ENCODE measurements at places on chromosomes 3 and 15.

GRCh38 chr3:102069211-102069662 lies 219.9 kb downstream of the NFKBIZ start:
- DNase-seq = no peak

GRCh38 chr3:107430996-107431245 lies 53.7 kb downstream of the CCDC54 start:
- DNase-seq = peak; percentile 34

- no peak for DNase-seq
Measured at GRCh38 chr3:101722394-101723173, 1.8 kb upstream of the CEP97 start.

- DNase-seq = no peak
Measured at GRCh38 chr3:80159990-80160506, 392.2 kb upstream of the ROBO1 start.

DNA sequence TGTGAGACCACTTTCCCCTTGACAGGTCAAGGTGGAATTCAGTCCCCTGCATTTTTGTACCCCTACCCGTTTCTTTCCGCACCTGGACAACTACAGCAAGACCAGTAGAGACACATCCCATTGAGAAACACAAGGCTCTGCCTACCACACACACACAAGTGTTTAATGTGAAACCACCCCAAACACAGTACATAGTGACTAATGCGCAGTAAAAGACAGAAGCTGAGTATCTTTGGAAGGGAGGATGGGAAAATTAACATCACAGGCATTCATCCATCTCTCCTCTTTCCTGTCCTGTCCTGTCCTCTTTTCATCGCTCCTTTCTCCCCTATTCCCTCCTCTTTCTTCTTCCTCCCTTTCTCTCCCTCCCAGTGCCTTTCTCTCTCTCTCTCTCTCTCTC lies 64.8 kb downstream of the SCN11A start:
- DNase-seq = no peak

- no peak for DNase-seq
Measured at GRCh38 chr15:40594429-40594836, 384 bp downstream of the KNL1 start.

GRCh38 chr3:154156530-154156929 lies 35.3 kb downstream of the ARHGEF26 start:
- no peak for DNase-seq

- no peak for DNase-seq
Measured at GRCh38 chr3:195148549-195148948, 122.4 kb downstream of the XXYLT1 start.

GRCh38 chr3:155426524-155427230 lies 133.2 kb upstream of the STRIT1 start:
- no peak for DNase-seq

GRCh38 chr3:104854468-104854867 lies 512.2 kb upstream of the ALCAM start:
- no peak for DNase-seq

DNA sequence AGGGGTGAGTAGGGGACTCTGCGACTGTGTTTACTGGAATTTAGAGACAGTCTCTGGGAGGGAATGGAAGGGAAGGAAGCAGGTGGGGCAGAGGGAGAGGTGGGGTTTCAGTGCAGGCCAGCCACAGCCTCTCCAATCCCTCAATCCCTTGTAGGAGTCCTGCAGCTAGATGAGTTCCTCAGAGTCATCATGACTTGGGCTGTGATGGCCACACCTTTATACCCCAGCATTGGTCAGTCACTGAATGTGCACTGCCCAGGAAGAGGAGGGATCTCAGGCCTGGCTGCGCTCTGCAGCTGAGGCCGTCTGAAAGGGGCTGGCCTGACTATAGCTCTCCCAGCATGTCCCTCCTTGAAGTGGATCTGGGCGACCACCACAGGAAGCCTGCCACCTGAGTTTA lies 67.3 kb upstream of the GLCE start:
- no peak for DNase-seq

DNA sequence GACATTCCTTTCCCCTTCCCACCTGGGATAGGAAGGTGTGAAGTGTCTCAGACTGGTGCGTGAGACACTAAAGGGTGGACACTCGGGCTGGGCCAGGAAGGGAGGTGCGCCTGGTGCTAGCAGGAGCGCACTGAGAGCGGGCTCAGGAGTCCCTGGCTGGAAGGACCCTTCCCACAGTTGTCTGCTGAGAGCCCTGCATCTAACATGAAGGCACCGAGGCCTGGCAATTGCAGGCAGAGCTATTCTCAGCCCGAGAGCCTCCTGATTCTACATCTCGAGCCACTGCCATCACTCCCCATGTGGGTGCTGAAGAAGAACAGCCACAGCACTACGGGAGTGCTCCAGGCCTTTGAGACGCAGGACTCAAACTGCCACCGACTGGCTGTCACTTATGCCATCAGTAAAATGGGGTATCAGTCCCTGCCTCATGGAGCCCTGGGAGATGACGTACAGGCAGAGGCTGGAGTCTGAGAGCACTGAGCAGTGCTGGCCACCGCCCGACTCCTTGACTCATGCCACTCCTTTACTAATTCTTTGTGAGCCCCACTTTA lies 159.4 kb downstream of the KLF13 start:
- DNase-seq = no peak

- DNase-seq = no peak
Measured at GRCh38 chr3:118886708-118887107, 147.9 kb downstream of the IGSF11 start.

DNA sequence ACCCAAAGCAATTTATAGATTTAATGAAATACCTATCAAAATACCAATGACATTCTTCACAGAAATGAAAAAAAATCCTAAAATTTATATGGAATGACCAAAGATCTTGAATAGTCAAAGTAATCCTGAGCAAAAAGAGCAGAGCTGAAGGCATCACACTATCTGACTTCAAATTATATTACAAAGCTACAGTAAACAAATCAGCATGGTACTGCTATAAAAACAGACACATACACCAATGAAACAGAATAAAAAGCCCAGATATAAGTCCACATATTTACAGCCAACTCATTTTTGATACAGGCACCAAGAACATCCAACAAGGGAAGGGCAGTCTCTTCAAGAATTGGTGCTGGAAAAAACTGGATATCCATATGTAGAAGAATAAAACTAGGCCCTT lies 54.9 kb upstream of the TMEM158 start:
- no peak for DNase-seq

DNA sequence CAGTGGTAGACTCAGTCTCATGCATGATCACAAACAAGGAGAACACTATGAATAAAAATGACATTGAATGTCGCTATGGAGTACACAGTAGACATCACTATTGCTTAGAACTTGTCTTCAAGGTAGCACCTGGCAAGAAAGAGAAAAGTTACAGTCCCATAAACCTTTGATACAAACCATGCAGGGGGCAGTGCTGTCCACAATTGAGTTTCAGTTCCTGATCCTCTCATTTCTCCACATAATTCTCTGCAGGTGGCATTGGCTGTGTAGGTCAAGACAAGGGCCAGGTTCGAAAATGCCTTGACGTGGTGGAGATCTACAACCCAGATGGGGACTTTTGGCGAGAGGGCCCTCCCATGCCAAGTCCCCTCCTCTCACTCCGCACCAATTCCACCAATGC lies 47.9 kb downstream of the KBTBD12 start:
- DNase-seq = no peak

DNA sequence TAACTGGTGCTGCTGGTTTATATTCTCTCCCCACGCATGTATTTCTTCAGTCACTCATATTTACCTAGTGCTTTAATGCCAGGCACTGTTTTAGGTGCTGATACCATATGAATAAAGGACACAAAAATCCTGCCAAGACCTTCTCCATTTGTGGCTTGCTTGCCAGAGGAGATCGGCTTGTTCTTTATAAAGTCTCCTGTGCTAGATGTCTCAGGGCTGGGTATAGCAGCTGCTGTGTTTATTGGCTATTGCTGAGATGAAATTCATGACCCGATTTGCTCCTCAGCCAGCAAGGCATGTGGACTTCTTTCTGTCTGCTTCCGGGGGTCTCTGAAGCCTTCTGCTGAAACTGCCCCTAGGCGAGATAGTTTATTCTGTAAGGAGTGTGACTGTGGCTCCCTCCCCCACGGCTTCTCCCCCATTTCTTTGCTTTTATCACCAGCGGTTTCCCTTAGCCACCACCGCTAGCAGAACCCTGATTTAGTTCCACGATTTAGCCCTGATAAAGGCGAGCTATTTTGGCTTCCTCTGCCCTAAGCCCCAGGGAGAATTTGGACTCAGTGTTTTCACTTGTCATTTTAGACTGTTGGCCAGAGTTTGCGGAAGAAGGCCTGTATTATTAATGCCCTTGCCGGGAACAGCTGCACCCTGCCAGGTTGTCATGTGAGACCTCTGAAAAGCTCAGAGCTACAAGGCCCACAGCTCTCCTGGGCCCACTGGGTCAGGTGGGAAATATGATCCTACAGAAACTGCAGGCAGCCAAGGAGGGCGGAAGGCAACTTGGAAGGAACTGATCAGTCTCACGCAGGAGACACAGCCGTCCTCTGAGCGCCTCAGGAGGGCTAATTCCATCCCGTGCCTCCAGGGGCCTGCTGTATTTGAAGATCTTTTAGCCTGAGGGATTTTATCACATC lies 46.8 kb downstream of the ST6GAL1 start:
- DNase-seq = peak; percentile 95

DNA sequence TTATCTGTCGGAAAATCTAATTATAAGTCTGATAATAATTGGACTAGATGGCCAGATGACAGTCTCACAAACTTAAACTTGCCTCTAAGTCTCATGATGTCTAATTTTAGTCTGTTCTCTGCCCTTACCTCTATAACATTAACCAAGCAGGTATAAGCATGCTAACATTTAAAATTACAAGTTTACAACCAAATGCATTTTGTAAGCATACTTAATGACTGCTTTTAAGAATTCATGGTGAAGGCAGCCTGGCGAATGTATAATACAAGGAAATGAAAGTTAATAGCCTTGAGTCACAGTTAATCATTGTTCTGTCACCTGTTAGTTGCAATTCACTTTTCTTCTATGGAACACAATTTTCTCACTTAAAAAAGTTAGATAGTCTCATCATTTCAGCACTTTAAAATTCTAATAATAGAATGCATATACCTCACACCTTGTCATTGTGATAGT lies 16.5 kb downstream of the BCHE start:
- DNase-seq = no peak

- DNase-seq = no peak
Measured at GRCh38 chr15:58228718-58229117, 90.5 kb downstream of the AQP9 start.

DNA sequence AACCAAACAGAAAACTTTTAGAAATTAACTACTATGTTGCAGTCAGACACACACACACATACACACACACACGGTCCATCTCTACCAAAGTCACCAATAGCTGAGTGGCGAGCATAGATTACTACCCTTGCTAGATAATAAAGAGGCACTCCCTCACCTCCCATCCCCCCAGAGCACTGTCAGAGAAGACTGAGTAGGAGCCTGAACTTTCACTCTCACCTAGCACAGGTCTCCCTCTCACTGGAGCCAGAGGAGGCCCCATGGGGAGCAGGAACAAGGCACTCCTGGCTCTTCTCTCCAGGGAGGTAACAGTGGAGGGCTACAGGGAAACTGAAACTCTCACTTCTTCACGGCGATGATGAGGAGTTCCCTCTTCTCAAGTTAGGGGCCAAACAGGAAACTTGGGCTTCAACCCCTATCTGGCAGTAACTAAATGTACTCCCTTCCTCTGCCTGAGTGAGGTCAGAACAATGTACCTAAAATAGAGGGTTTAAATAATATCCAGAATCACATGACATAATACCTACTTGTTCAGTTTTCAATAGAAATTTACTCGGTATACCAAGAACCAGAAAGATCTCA lies 975.3 kb upstream of the GBE1 start:
- no peak for DNase-seq

- no peak for DNase-seq
Measured at GRCh38 chr3:59565125-59565524, 515.3 kb upstream of the CFAP20DC start.

GRCh38 chr3:37029516-37030163 lies 36.3 kb downstream of the MLH1 start:
- no peak for DNase-seq

- no peak for DNase-seq
Measured at GRCh38 chr3:52856666-52857065, 21.8 kb upstream of the MUSTN1 start.

- no peak for DNase-seq
Measured at GRCh38 chr3:195546130-195546560, 3.0 kb upstream of the PPP1R2 start.

DNA sequence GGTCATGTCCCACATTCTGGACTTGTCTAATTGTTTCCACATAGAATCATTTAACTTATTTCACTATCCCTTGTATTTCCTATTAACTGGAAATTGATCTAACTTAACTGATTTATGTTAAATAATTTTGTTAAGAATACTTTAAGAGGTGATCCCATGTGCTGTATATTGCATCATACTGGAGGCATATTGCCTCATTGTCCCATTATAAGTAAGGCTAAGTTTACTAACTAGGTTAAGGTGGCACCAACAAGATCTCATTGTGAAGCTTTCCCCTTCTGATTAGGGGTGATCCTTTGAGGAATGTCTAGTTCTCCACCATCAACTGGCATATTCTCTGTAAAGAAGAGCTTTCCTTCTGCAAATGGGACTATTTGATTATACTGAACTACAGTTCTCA lies 24.4 kb downstream of the MAP1A start:
- DNase-seq = no peak

GRCh38 chr3:97713634-97714033 lies 50.9 kb upstream of the ARL6 start:
- DNase-seq = no peak

DNA sequence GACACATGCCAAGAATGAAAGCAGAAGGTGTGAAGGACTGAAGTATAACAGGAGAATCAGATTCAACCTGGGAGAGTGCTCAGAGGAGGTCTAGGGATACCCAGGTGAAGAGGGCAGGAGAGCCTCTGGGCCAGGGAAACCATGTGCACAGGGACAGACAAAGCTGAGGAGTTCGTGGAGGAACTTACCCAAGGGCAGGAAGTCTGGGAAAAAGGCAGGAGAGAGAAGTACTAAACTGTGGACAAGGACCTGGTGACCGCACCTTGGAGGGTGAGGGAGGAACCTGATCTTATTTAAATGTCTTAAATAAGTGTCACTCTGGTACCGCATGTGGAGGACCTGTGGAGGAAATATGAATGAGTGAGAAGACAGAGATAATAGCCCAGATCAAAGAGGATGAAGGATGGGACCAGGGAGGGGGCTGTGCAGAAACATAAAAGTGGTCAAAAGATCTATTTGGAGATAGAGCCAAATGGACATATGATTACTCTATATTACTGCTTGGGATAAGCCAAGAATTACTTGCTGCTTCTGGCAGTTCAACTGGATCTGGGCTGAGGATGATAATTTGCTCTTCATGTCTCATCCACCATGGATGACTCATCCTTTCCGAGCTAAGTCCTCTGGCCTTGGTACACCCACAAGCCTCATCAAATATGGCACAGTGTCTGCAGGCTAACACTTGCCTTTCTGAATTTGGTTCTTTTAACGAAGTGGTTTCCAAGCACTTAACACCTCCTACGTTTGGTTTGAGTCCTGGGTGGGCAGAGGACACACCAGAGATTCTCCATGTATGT lies 116.9 kb upstream of the NMNAT3 start:
- no peak for DNase-seq

DNA sequence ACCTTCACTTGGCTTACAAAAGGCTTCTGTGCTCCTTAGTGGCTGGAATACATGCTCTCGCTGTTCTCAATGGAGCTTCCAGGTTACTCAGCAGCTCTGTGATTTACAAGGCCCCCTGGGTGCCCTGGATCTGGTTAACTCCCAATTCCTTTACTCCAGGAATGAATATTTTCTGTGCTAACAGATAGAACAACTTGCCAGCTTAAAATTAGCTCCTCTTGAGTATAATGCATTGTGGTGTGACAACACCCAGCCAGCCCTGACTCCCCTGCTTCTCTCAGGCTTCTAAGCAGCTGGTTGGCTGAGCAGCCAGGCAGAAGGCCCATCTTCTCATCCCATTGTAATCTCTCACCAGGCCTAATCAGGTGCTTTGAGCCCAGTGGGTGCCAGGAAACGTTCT lies 246.4 kb downstream of the ALCAM start:
- DNase-seq = no peak
